H1 (cell line): ENCODE measurements at places on chromosomes 1 and 21. TPM values are rescaled to one million over a fixed set of nuclear protein-coding genes. Genes with fewer than 3 reads are reported as not detected.

DNA sequence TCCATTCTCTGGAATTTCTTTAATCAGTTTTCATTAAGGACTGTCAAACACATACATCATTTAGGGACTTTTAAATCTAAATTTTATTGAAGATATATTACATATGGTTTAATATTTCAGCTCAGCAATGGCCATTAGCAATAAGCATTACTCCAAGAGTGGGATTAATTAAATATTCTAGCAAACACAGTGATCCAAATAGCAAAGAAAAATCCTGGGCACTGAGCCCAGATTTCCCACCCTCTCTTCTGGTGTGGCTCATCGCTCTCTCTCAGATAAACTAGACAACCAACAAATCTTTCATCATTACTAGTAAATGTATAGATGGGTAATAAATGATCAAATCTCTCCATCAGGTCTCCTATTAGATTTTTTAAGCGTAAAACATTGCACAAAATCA lies 53.5 kb upstream of the FOXD3 start:
- no peak for DNase-seq

DNA sequence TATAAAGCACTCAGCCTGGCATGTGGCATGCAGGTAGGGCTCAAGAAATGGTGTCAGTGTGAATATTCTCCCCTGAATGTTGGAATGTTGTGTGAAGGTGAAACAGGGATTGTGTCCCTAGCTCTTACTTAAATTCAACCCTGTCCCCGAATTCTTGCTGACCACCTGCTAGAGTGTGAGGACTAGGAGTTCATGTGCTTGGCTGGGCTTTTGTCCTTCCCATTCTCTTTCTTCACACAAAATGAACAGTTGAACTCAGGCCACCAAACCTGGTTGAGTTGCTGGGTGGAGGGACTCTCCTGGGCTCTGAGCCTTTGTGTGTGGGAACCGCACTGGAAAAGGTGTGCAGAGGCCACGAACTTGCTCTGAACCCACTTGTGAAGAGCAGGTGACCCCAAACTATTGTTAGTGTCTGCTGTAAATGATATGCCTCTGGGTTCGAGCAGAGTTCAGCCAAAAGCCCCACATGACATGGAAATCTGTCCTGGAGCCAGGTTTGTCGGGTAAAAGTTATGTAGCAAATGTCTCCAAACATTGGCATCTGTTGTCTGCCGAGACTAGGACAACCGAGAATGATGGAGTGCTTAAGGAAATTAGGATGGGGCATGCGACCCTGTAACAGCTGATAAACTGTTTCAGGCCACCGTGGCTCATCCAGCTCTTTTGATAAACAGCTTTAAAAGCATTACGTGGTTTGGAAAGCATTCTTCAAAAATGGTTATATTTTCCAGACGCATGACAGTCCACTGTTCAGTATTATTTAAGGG lies 144.2 kb downstream of the DHRS3 start:
- DNase-seq, result no peak

The FAM131C gene
- 0.73 and 1.6 TPM in 2 replicates for polyA plus RNA-seq

The ACOT7 gene
- polyA plus RNA-seq, result 214 and 263 TPM in 2 replicates

The DENND2C gene
- 0.96 and 1.8 TPM in 2 replicates for polyA plus RNA-seq

The SH2D5 gene
- 13.2 and 16.7 TPM in 2 replicates for polyA plus RNA-seq

The FCGR1A gene
- not detected in 2 replicates for polyA plus RNA-seq
